ENCODE measurements at places on chromosomes 4 and X.
A peak's percentile ranks its signal among the peaks of the same experiment; 100 is the strongest.

DNA sequence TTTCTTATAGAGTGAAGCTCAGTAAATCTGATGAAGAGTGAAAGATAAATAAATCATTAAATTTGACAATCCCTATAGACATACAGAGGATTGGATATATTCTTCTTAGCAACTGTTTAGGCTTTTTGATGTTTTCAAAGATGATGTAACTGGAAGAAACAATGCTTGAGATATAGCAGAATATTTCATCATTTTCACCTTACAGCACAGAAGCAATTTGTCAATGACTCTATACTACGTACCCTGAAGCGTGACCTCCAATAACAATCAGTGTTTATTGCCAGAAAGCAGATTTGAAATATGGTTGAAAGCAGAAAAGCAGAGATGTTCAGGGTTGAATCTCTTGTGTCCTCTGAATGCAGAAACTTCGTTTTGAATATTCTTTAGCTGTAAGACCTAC, 228.4 kb downstream of the DTHD1 start:
- DNase-seq: no peak

DNA sequence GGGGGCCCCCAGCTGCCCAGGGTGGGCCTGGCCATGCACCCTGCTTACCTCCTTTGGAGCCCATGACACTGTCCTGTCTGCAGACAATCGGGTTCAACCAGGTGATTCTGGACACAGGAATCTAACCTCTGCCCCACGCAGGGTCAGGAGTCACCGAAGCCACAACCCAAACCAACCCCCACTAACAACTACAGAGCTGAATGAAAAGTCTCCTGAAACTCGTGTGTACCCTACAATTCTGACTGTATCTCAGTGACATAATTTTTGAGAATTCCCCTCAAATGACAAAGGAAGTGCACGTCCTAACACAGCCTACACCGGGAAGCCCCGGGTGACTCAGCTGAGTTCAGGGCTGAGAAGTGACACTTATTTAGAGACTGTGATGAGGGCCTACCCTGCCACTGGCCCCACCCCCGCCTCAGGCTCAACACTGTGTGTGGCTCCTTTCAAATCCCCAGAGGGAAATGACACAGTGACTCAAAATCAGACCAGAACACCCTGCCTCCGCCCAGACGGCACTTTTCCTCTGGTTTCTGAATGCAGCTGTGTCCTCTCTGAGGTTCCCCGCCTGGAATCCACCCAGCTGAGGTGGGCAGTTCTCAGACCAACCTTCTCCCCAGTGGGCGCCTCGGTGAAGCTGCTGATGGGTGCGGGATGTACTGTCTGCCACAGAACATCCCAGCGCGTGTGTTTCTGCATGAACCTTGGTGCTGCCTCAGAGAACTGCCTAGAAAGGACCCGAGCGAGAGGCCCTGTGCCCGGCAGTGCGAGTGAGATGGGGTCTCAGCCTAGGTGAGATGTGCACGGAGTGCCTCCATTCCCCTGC, 9.9 kb downstream of the TNIP2 start:
- peak; percentile 91 for DNase-seq

GRCh38 chr4:145818011-145818410, 120.6 kb downstream of the ZNF827 start:
- no peak for DNase-seq

- no peak for DNase-seq
Observed at GRCh38 chr4:120683897-120684540, 238.5 kb downstream of the PRDM5 start.

DNA sequence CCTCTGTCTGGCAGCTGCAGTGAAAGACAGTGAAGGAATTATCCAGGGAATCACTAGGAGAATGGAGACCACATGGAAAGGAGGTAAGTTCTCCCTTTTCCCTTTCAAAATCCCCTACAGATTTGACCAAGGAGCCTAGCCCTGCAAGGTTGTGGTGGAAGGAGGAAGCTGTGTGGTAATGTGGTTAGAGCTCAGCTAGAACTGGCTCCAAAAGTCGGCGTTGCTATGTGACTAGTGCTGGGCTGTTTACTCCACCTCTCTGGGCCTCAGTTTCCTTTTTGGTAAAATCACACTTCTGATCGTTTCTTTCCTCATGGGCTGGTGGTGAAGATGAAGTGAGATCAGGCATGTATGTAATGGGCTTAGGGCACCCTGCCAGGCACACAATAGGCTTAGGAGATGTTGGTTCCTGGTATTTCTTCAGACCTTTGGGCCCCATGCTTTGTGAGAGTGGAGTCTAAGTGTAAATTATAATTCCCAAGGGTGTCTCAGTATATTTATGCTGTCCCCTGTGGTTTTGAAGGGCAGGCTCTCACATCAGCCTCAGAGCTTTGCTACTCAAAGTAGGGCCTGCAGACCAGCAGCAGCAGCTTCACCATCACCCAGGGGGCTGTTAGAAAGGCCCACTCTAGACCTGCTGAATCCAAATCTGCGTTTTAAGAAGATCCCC, 183.7 kb upstream of the BCOR start:
- DNase-seq: peak; percentile 43

DNA sequence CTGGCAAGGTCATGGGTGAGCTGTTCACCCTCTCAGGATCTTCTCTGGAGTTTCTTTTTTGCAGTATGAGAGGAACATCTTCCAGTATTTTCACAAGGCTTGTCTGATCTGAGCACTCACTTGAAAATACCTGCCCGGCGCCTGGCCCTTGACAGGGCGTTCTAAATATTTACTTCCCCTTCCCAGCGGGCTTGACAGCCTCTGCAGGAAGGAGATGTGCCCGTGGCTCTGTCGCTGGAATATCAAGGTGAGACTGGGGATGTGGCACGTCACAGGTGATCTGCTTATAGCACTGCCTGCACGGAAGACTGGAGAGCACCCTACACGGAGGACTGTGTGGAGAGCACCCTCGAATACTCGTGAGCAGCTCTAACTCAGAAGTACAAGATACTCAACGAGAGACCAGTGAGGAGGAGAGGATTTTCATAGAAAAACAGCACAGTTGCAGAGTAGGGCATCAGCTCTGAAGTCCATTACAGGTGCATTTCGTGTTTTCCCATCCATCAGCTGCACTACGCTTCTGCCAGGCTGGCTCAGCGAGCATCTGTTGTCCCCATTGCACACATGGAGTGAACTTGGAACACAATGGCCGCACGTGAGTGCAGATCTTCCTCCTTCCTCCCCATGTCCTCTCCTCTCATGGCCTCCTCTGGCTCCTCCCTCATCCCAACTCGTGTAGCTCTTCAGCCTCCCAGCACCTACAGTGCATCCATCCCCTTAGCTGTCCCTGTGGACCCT, 32.1 kb downstream of the ZBTB49 start:
- no peak for DNase-seq

- DNase-seq: peak; percentile 4
Observed at GRCh38 chr4:16890651-16891050, 7.8 kb downstream of the LDB2 start.

- DNase-seq: no peak
Observed at GRCh38 chr4:47642985-47643760, 158.1 kb downstream of the ATP10D start.

DNA sequence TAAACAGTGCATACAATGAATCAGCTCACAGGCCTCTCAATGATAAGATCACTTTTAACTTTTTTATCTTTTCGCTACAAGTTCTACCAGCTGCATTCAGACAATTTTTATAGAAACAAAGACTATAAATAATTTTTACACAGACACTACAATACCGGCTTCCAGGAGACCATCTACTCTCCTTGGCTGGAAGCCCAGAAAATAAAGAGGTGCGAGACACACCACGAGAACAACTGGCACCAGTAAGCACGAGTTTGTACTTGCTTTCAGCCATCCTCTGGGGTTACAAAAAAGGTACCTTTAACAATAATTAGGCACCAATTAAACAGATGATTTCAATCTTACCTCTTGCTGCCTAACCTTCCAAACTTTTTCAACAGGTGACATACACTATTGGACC, 11.2 kb upstream of the PRDX4 start:
- no peak for DNase-seq

- DNase-seq: no peak
Observed at GRCh38 chr4:107215222-107215621, 179.1 kb upstream of the DKK2 start.

GRCh38 chr4:174461466-174462106, 60.7 kb downstream of the HPGD start:
- no peak for DNase-seq

DNA sequence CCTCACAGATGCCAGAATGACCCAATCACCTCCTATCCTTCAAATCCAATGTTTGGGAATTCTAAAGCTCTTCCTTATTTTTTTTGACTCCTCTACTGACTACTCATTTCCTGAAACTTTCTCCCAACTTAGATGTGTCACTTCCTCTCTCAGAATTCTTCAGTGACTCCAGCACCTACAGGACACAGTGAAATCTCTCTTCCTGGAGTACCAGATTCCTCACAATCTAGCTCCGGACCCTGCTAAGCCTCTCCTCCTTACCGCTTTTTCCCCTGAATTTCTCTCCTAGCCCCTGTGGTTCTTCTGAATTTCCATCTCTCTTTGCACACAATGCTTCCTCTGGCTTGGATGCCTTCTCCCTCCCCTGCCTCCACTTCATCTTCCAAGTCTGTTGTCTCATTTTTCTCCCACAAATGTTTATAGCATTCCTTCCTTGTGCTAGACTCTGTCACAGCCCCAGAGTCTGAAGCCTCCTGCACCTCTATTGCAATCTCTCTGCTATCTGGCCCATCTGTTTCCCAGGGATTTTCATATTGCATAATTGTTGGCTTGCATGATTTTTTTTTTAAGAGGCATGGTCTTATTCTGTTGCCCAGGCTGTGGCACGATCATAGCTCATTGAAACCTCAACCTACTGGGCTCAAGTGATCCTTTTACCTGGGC, 80.1 kb downstream of the ANAPC4 start:
- DNase-seq: no peak

DNA sequence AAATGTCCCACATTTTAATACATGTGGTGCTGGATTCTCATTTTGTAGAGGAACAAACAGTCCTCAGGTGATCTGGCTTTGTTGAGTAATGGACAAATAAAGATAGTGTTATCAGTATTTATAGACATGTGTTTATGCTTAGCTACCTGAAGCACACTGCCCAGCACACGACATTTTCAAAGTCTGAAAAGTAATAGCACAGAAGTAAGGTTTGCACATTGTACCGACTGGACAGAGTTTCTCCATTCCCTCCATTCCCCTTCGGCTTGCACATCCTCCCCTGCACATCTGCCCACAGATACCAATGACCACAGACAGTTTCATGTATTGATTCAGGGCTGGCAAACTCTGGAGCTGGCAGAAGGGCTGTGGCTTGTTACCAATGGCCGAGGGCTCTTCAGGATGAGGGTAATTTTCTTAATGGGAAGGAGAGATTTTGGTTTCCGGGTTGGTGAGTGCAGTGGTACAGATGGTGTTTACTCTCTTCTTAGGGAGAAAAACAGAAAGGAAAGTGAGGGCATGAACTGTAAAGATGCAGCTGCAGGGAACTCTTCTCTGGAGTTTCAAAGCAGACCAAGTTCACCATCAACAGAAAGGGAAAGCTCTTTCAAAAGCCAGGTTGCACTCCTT, 2.3 kb downstream of the GRPR start:
- no peak for DNase-seq

DNA sequence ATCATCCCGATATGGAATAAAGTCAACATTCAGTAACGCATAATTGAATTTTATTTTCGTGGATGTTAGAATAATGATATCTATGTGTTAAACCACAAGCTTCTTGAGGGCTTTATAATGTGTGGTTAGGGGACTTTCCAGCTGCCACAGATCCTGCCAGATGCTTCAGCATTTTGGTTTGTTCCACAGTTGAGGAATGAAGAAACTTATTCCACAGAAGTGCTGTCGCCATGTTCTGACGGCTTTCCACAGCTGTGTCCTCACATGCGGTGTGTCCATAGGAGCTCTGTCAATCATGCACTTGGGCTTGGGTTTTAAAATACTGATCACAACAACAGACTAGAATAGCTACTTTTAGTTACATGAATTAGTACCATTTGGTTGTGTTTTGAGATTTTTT, 411.9 kb downstream of the TRIML1 start:
- DNase-seq: no peak

DNA sequence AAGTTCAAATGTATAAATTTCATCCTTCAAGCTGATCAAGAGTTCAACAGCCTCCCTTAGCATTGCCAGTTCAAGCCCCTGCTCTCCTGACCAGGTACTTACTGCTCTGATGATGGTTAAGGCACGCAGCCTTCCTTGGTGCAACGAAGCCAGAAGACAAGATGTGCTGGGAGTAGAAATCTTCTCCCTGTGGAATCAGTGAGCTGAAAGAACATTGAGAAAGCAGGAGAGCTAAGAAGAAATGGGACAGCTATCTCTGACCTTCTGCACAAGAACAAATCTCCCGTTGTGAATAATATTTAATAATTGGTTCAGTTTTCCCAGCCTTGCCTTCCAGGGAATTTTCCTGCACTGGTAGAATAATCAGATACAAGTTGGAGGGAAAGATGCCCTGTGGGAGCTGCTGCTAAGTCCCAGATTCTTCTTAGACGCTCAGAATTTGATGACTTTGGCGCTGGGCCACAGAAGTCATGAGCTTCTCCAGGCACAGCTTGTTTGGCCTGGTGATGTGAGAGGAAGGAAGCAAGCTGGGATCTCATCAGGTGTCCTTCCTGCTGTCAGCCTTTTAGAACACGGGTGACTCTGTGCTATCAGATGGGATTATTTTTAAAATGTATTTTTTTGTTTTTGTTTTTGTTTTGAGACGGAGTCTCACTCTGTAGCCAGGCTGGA, 77.8 kb downstream of the CD38 start:
- no peak for DNase-seq

DNA sequence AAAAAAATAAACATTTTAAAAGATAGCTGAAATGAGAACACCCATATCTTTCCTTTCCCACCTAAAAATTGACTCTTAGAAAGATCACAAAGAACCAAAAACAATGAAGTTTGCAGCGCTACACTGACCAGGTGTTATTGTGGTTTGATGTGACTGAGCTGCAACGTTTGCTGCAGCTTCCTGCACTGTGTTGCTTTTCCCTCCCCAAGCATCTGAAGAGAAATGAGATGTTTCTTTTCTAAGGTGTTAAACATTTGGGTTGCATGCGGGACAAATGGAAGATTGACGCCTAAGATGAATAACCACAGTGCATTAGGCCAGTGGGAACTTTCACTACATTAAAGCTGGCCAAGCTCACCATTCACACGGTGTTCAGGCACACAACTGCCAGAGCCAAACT, 8.9 kb downstream of the LEF1 start:
- no peak for DNase-seq

GRCh38 chr4:86531440-86531839, 62.7 kb upstream of the PTPN13 start:
- no peak for DNase-seq

DNA sequence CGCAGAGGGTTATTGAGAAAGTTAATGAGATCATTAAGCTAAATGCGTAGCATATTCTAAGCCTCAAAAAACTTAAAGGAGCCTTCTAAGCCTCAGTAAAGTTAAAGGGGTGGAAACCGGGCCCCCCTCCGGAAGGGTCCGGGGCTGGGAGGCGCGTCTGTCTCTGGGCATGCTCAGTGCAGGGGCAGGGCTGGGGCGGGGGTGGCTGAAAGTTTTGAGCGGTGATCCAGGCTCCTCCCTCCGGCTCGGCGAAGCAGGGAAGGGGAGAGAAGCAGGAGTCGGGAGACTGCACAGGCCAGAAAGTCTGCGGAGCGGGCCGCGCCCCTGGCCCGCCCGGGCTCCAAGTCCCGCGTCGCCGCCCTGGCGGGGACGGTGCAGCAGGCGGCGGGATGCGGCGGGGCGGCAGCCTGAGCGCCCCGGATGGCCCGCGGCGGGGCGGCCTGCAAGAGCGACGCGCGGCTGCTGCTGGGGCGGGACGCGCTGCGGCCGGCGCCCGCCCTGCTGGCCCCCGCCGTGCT, at the start of gene EVC:
TSS of gene EVC (plus strand) at position 241 of the 518 bp plus-strand sequence. CDS start at position 421, 180 bp downstream.
- peak; percentile 7 for DNase-seq

Measured in CD4-positive, alpha-beta T cell treated with Interleukin-21 for 1 hour (primary cell).